ENCODE measurements at places on chromosomes 7 and 10.

GRCh38 chr10:104664205-104664604 lies 23.1 kb downstream of the SORCS3 start:
- no peak for DNase-seq

- DNase-seq: no peak
These were observed at the start of gene KCNH2 for GRCh38 chr7:150978126-150978789. Gene KCNH2, minus strand, starts transcription at chr7:150978321. Its CDS starts 408 bp downstream, at chr7:150977913.

GRCh38 chr7:83987764-83988163 lies 206.8 kb downstream of the SEMA3A start:
- DNase-seq: no peak

GRCh38 chr7:20417260-20417659 lies 86.6 kb downstream of the ITGB8 start:
- no peak for DNase-seq

GRCh38 chr10:133094286-133094685 lies 6.6 kb downstream of the ADGRA1 start:
- no peak for DNase-seq

DNA sequence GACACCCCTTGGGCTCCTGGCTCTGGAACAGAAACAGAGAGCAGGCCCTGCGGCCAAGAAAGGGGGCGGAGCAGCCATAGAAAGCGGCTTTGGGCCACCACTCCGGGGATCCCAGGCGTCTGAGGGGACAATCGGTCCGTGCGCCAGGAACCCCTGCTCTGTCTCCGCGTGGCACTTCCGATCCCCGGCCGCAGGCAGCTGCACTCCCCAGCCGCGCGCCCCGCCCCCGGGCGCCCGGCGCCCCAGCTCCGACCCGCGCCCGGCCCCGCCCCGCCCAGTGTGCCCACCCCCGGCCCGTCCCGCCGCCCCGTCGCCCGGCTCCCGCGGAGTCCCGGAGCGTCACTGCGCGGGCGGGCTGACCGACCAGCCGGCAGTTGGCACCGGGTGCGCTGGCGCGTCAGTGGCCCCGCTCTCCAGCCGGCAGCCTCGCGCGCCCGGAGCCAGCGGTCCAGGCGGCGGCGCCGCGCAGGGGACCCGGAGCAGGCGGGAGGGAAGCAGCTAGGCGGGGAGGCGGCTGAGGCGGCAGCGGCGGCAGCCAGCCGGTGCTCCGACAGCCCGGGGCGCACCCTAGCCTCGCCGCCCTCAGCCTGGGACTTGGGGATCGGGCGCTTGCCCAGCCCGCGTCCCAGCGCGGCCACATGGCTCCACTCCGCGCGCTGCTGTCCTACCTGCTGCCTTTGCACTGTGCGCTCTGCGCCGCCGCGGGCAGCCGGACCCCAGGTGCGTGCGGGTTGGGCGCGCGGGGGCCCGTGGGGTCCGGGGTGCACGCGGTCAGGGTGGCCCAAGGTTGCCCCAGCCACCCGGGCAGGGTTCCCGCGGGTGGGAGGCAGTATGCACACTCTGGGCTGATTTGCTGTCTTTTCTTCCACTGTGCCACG lies at the start of gene ADAMTS14:
TSS of gene ADAMTS14 (plus strand) at position 342 of the 878 bp plus-strand sequence. CDS start at position 639, 297 bp downstream.
- no peak for DNase-seq

DNA sequence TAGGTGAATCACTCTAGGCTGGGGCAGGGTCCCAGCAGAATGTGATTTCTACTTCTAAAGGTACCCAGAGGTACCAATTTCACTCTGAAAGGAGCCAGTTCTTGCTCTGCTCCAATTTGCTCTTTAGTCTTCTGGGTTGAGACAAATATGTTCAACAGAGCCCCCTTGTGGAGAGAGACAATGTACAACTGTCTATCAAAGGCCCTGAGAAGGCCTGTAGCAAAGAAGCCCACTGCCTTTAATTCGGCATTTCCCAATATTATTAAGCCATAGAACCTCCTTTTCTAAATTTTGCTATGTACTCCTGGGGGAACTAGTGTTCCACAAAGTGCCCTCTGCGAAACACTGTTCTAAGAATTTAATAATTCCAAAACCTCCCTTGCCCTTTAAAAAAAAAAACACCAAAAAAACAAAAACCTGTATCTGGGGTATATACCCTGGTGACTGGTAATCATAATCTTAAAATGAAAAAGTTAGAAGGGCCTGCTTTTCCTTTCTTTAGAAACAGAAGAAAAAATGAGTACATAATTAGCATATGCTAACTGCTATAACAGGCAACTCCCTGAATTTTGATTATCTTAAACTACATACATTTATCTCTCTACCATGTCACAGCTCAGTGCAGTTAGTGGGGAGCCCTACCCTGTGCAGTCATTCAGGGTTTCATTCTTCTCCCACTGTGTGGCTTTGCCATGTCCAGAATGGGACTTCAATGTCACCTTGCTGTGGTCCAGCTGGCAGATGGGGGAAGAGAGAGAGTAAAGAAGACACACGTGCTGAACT lies 160.9 kb upstream of the BMPER start:
- no peak for DNase-seq

DNA sequence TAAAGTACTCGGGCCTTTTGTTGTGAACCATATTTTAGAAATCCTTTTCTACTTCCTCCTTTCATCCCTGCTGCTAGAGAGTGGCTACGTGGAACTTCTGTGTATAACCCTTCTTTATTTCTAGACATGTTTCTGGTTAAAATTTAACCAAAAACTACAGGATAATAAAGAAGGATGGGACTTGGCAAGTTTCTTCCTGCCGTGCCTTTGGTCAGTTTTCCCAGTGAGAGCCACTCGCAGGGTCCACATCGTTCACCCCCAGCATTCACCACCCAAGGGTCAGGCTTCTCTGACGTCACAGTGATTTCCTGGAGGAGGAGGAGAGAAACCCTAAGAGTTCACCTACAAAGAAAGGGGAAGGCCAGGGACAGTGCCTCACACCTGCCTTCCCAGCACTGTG lies 45.4 kb downstream of the NKX6-2 start:
- DNase-seq: no peak

GRCh38 chr10:63940277-63940922 lies 419.2 kb downstream of the REEP3 start:
- DNase-seq: no peak

DNA sequence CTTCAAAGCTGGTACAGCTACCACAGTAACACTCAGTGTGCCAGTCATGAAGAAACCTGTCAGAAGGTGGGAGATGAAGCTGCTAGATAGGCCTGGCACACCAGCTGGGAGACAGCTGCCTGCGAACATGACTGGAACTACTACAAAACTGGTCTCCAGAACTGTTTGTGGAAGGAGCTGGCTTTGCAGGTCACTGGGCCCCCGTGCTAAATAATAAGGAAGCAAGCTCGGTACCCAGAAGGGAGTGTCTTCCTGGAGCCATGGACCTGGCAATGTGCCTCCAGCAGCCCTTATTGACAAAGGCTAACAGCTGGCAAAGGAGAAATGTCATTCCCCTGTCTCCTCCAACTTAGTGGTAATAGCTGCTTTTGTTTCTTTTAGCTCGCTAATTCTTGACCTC lies 1217.6 kb upstream of the LRRN3 start:
- no peak for DNase-seq
